Heart left ventricle (tissue), 16 donors: ENCODE measurements at places on chromosomes 16 and 17.
A peak's percentile ranks its signal among the peaks of the same experiment; 100 is the strongest.

GRCh38 chr16:67989322-67990017, 9.2 kb upstream of the DPEP3 start:
- no peaks in the 10 kb centered on the region for H3K36me3 ChIP-seq
- no peaks in the 10 kb centered on the region for H3K27me3 ChIP-seq
- no peak overlapping the region for H3K27ac ChIP-seq
- no peak overlapping the region for H3K4me3 ChIP-seq
- peaks cover 21% of the 10 kb centered on the region for H3K4me1 ChIP-seq

GRCh38 chr17:43070872-43071271, 45.8 kb downstream of the RND2 start:
- no peak overlapping the region for H3K27ac ChIP-seq
- no peaks in the 10 kb centered on the region for H3K27me3 ChIP-seq
- peaks cover 2% of the 10 kb centered on the region for H3K36me3 ChIP-seq
- no peaks in the 10 kb centered on the region for H3K4me1 ChIP-seq
- H3K4me3 ChIP-seq: no peak overlapping the region

- H3K27me3 ChIP-seq: no peaks in the 10 kb centered on the region
- H3K27ac ChIP-seq: peak overlapping the region; percentile 26
- no peaks in the 10 kb centered on the region for H3K36me3 ChIP-seq
- H3K4me3 ChIP-seq: no peak overlapping the region
- DNase-seq: peak; percentile 36
Measured at GRCh38 chr17:3919123-3919624, 2.9 kb upstream of the P2RX1 start.

DNA sequence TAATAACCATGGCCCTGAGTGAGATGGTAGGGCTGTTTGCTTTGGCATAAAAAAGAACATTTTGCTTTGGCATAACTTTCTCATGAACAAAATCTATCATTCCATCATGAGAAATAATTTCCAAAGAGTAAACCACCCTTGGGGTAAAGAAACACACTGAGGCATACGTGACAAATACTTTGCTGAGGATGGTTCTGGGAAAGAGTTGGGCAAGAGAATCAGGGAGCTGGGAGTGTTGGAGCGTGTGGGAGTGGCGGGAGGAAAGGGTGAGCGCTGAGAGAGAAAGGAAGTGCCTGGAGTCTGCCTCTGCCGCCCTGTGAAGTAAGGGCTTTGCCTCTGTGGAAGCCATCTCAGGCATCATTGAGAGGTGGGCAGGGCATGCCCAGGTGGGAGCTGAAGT, 60.2 kb upstream of the ARHGAP44 start:
- no peak overlapping the region for H3K4me3 ChIP-seq
- peak overlapping the region; percentile 82 for H3K27ac ChIP-seq
- no peak for DNase-seq
- no peaks in the 10 kb centered on the region for H3K27me3 ChIP-seq

DNA sequence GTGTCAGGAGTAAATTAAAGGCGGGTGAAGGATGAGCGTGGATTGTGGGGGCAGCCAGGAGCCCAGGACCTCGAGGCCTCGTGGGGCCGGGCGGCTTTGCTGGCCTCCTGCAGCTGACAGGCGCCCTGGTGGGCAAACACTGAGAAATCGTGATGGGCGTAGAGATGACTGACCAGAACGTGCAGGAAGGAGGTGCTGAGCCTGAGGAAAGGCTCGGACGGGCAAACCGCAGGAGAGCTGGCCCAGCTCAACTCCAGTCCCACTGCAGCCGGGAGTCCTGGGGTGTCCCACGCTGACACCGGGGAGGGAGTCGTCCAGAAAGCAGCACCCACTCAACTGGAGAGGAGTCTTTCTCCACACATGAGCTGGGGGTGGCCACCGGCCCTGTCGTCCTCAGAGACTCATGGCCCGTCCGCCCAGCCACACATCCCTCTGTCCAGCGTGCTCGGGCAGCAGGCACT, 36.9 kb downstream of the METRNL start:
- no peaks in the 10 kb centered on the region for H3K36me3 ChIP-seq
- H3K4me1 ChIP-seq: peaks cover 13% of the 10 kb centered on the region
- no peak overlapping the region for H3K4me3 ChIP-seq
- DNase-seq: no peak

DNA sequence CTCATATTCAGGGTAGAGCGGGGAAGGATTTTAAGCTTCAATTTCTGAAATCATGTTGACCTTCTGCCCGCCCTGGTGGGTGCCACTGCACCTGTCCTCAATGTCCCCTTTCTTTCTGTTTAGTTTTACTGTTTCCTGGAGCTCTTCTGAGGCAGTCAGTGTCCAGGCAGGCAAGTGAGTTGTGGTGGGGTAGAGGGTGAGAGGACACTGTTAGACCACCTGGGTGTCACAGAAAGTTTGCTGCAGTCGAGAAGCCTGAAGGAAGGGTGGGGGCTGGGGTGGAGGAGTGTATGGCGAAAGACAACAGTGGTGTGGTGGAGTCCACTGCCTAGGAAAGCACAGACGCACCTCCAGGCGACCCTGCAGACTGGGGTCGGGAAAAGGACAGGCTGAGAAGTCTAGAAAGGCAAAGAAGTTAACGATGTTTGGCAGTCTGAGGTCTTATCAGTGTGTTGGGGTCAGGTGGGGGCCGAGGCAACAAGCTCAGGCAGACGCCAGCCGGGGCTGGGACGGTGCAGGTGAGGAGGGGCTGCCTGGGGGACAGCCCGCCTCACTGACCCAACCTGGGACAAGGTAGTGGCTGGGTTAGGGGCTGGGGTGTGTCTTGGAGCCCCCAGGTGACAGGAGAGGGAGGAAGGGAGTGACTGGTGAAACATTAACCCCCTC, 23.3 kb upstream of the HOXB13 start:
- H3K27me3 ChIP-seq: peaks cover 100% of the 10 kb centered on the region
- no peak overlapping the region for H3K4me3 ChIP-seq
- DNase-seq: no peak
- H3K36me3 ChIP-seq: no peaks in the 10 kb centered on the region

GRCh38 chr16:57084996-57085395, 7.4 kb upstream of the CPNE2 start:
- peaks cover 4% of the 10 kb centered on the region for H3K36me3 ChIP-seq
- no peak for DNase-seq
- no peaks in the 10 kb centered on the region for H3K27me3 ChIP-seq
- H3K4me1 ChIP-seq: peaks cover 6% of the 10 kb centered on the region

GRCh38 chr16:25087761-25088160, 23.8 kb upstream of the LCMT1 start:
- no peaks in the 10 kb centered on the region for H3K27me3 ChIP-seq
- H3K4me3 ChIP-seq: no peak overlapping the region
- DNase-seq: no peak

DNA sequence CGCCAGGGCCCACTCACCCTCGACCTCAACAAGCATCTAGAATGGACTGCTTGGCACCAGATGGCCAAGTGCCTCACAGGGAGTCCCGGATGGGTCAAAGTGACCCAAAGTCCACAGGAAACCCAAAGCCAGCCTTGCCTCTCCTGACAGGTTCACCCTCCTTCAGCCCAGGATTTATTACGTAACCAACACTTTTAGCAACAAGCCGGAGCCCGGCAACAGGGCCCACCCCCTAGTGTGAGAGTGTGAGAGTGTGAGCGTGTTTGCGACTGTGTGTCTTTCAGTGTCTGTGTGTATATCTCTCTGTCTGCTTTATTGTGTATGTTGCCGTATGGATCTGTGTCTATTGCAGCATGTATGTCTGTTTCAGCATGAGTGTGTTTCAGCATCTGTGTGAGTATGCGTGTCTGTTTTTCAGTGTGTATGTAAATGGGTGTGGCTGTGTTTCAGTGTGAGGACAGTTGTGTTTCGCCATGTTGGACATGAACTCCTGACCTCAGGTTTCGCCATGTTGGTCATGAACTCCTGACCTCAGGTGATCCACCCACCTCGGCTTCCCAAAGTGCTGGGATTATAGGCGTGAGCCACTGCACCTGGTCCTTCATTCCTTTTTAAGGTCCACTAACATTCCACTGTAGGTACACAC, 13.7 kb upstream of the PEMT start:
- H3K27me3 ChIP-seq: no peaks in the 10 kb centered on the region
- no peak overlapping the region for H3K27ac ChIP-seq
- no peak for DNase-seq
- no peak overlapping the region for H3K4me3 ChIP-seq

GRCh38 chr17:77264617-77265230, 124.0 kb downstream of the SEC14L1 start:
- H3K4me3 ChIP-seq: no peak overlapping the region
- H3K4me1 ChIP-seq: no peaks in the 10 kb centered on the region
- DNase-seq: no peak
- no peaks in the 10 kb centered on the region for H3K36me3 ChIP-seq
- H3K27ac ChIP-seq: no peak overlapping the region

GRCh38 chr17:57629470-57629869, 115.6 kb downstream of the CCDC182 start:
- no peak overlapping the region for H3K4me3 ChIP-seq
- no peak overlapping the region for H3K27ac ChIP-seq
- peaks cover 28% of the 10 kb centered on the region for H3K36me3 ChIP-seq
- no peak for DNase-seq

DNA sequence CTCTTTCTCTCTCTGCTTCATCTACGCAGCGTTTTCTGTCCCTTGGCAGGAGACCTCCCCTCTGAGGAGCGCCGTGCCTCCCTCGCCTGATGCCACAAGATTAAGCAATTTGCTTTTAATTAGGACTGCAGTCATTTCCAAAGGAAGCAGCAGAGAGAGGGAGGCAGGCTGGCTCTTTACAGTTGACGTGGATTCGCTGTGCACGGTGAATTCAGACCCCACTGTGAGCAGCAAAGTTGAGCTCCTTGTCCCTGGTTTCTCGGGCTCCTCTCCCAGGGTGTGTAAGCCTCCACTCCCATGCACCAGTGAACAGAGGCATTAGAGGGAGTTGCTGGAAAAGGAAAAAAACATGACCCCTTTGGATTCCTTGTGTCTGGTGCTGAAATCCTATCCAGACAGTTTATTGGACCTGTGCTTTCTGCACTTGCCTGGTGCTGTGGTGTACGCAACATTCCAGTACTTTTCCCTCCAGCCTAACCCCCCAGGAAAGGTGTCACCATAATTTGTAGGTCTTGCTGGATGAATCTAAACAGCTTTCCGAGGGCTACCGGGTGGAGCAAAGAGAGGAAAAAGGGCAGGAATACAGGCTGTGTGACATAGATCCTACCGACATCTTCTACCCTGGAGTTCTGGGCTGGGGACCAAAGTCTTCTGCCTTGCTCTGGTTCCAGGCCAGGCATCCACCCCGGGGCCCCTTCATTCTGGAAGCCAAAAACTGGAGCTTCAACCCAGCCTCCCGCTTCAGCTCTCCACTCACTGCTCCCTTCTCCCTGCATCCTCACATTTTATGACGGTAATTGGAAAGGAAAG, 171.0 kb downstream of the MAF start:
- H3K36me3 ChIP-seq: no peaks in the 10 kb centered on the region
- H3K4me1 ChIP-seq: peaks cover 9% of the 10 kb centered on the region
- H3K27ac ChIP-seq: no peak overlapping the region
- no peak overlapping the region for H3K4me3 ChIP-seq

GRCh38 chr17:67489273-67489672, 112.2 kb downstream of the PITPNC1 start:
- no peaks in the 10 kb centered on the region for H3K36me3 ChIP-seq
- peak overlapping the region; percentile 32 for H3K27ac ChIP-seq
- DNase-seq: no peak
- no peaks in the 10 kb centered on the region for H3K27me3 ChIP-seq

- no peaks in the 10 kb centered on the region for H3K36me3 ChIP-seq
- no peak for DNase-seq
- no peaks in the 10 kb centered on the region for H3K27me3 ChIP-seq
- no peaks in the 10 kb centered on the region for H3K4me1 ChIP-seq
- H3K27ac ChIP-seq: no peak overlapping the region
Measured at GRCh38 chr17:27547301-27547683, 83.7 kb upstream of the LGALS9 start.

- H3K27ac ChIP-seq: no peak overlapping the region
- DNase-seq: no peak
- no peak overlapping the region for H3K4me3 ChIP-seq
- no peaks in the 10 kb centered on the region for H3K27me3 ChIP-seq
Measured at GRCh38 chr16:23771027-23771426, 16.2 kb downstream of the CHP2 start.

GRCh38 chr17:75400326-75400939, 5.0 kb downstream of the GRB2 start:
- H3K36me3 ChIP-seq: no peaks in the 10 kb centered on the region
- H3K27me3 ChIP-seq: no peaks in the 10 kb centered on the region

GRCh38 chr17:27091043-27091497, 202.8 kb upstream of the WSB1 start:
- DNase-seq: no peak
- peaks cover 3% of the 10 kb centered on the region for H3K27me3 ChIP-seq
- H3K4me1 ChIP-seq: no peaks in the 10 kb centered on the region
- no peak overlapping the region for H3K27ac ChIP-seq

GRCh38 chr17:73030995-73031394, 61.5 kb downstream of the SLC39A11 start:
- no peak for DNase-seq
- no peaks in the 10 kb centered on the region for H3K36me3 ChIP-seq
- no peaks in the 10 kb centered on the region for H3K4me1 ChIP-seq
- H3K27me3 ChIP-seq: no peaks in the 10 kb centered on the region

GRCh38 chr17:28008513-28008912, 34.0 kb upstream of the NLK start:
- H3K4me3 ChIP-seq: no peak overlapping the region
- no peak overlapping the region for H3K27ac ChIP-seq
- no peaks in the 10 kb centered on the region for H3K36me3 ChIP-seq

GRCh38 chr17:45992175-45992574, 6.9 kb upstream of the STH start:
- H3K36me3 ChIP-seq: no peaks in the 10 kb centered on the region
- H3K4me1 ChIP-seq: no peaks in the 10 kb centered on the region
- H3K27ac ChIP-seq: no peak overlapping the region

DNA sequence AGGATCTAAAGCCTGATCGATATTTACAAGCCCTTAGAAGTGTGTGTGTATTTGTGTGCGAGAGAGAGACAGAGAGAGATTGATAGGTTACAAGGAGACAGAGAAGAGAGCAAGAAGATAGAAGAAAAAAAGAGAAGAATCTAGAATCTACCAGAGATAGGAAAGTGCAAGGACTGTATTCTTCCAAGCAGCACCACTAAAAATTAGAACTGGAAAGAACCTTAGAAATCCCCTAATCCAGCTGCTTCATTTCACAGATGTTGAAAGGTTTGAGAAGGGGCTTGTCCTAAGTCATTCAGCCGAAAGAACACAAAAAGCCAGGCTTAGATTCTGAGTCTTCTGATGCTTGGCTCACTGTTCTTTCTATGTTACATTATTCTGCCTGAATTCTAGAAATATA, 92.2 kb downstream of the HS3ST3A1 start:
- H3K27ac ChIP-seq: no peak overlapping the region
- no peaks in the 10 kb centered on the region for H3K27me3 ChIP-seq

GRCh38 chr17:34556384-34556783, 23.0 kb upstream of the TMEM132E start:
- H3K27me3 ChIP-seq: no peaks in the 10 kb centered on the region
- H3K4me1 ChIP-seq: no peaks in the 10 kb centered on the region
- DNase-seq: no peak
- H3K36me3 ChIP-seq: no peaks in the 10 kb centered on the region
